ENCODE measurements at places on chromosomes 5 and 9.

DNA sequence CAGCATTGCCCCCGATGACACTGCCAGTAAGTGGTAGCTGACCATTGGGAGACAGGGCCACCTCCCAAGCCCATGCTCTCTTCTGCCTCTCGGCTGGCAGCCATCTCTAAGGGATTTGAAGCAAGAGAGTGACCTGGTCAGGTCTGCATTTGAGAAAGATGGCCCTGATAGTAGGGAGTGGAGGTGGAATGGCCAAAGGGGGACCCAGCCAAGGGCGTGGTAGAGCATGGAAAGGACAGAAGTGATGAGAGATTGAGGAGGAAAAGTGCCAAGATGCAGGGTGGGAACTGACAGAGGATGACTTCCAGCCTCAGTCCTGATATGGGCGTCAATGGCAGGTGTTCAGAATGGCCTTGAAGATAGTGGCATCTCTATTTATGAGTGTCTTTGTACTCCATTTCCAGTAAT, 9.0 kb downstream of the ABL1 start:
- DNase-seq: no peak

- no peak for DNase-seq
These were observed 22.1 kb upstream of the PLPP6 start for GRCh38 chr9:4640027-4640426.

DNA sequence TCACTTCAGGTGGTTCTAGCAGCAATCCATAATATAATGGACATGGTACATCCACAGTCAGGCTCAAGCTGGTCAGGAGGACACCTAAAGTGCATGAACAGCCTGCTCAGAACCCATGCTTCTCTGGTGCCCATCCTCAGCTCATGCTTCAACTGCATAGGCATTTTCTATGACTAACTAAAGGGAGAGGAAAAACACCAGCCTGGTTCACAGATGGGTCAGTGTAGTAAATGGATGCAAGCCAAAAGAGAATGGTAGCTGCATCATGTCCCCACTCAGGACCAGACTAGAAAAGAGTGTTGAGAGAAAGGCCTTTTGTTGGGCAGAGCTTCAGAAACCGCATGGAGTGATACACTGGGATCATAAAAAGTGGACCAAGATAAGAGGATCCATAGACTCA, 556.6 kb downstream of the TLE1 start:
- DNase-seq: no peak

- no peak for DNase-seq
These were observed 93.4 kb upstream of the COL5A1 start for GRCh38 chr9:134548185-134548584.

GRCh38 chr5:12845549-12846159, 941.4 kb upstream of the CTNND2 start:
- no peak for DNase-seq

DNA sequence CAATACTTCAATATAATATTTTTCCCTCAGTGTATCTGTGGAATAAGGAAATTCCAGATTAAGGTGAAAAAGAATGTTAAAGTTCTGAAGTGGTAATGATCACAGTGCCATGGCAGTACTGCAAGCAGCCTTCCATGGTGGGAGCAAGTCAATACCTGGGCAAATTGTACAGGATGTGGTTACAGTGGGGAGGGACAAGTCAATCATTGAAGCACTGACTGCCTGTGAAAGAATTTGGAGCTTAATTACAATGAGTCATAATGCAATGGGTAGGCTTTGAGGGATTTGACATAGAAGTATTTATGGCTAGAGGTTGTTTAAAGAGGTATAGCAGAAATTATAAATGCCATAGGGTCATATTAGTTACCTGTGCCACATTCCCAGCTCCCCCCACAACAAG, 786.5 kb upstream of the ACO1 start:
- DNase-seq: no peak

- no peak for DNase-seq
These were observed 148.2 kb downstream of the DROSHA start for GRCh38 chr5:31383734-31384133.

- no peak for DNase-seq
These were observed 40.0 kb downstream of the TTLL11 start for GRCh38 chr9:122053064-122053463.

- no peak for DNase-seq
These were observed 10.0 kb upstream of the PLIN2 start for GRCh38 chr9:19137282-19137681.

- DNase-seq: no peak
These were observed 1499.6 kb downstream of the EFNA5 start for GRCh38 chr5:106171132-106171531.

DNA sequence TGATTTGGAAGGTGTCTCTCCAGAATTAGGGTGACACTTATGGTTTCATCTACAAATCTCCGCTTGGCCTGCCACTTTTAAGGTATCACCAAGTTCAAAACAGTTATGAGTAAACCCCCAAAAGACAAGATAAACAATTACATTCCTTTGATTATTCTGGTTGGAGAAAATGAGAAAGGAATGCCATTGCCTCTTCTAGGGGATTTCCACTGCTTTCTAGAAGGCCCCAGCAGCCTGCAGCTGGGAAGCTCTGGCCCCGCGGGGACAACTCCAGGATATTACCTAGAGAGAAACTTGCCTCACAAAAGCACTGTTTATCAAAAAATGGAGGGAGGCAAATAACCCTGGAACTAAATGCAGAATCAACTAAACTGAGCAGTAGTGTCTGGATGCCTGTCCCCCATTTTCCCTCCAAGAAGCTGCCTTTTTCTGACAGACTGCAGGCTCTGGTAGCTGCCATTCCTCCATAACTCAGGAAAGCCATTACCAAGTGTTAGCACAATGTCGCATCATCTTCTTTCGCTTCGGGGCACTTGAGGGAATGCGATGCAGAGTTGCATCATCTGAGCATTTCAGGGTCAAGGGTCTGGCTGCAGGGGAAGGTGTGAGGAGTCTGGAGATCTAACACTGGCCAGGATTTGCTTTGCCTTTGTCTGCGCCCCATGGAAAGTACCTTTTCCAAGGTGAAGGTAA, 71.5 kb upstream of the PLPP6 start:
- DNase-seq: no peak

DNA sequence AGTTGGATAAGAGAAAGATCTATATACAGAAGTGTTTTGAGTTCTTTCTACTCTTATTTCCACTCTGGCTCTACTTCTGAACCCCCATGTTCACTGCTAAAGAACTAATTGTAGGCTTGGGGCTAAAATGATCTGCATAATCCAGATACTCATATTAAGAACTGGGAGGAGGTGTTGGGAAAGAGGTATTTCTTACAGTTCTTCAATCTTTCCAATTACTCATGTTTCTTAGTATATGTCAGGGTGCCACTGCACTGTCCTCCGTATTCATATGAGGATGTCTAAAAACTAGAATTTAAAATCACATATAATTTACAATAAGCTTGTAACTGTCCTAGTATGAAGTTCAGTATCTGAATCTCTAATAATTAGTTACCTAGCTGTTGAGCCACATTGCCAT, 12.7 kb downstream of the NIPBL start:
- DNase-seq: no peak

DNA sequence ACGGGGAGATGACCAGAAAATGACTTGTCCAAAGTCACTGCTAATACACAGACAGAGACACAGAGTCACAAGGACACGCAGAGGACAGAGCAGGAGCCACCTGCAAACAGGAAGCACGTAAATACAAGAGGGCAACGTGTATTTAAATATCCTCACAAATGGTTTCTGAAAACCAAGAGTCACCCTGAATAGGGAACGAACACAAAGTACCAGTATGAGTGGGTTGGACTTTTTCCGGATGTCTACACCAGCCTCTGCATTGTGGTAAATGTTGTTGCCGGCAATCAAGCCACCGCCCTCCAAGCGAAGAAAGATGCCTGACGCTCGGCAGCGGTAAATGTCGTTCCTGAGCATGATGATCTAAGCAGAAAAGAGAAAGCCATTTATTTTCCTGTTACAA, 44.5 kb downstream of the FBXO10 start:
- no peak for DNase-seq

GRCh38 chr5:17429353-17429752, 68.7 kb upstream of the TAF11L2 start:
- DNase-seq: no peak

DNA sequence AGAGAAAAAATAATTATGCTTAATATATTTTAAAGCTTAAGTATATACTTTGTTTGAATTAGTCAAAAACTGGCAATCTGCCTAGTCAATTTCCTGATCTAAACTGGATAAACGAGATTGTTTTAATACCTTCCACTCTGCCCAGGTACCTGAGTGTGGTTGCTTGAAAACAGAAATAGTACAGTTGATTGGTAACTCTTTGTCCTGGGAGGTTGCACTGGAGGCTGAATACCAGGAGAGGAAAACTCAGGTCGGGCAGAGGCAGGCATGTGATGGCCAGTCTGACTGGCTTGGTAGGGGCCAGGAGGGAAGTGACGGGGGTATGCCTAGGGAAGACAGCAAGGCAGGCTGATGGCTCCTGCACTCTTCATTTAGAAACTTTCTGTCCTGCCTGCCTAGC, 80.2 kb downstream of the PIK3R1 start:
- DNase-seq: no peak

DNA sequence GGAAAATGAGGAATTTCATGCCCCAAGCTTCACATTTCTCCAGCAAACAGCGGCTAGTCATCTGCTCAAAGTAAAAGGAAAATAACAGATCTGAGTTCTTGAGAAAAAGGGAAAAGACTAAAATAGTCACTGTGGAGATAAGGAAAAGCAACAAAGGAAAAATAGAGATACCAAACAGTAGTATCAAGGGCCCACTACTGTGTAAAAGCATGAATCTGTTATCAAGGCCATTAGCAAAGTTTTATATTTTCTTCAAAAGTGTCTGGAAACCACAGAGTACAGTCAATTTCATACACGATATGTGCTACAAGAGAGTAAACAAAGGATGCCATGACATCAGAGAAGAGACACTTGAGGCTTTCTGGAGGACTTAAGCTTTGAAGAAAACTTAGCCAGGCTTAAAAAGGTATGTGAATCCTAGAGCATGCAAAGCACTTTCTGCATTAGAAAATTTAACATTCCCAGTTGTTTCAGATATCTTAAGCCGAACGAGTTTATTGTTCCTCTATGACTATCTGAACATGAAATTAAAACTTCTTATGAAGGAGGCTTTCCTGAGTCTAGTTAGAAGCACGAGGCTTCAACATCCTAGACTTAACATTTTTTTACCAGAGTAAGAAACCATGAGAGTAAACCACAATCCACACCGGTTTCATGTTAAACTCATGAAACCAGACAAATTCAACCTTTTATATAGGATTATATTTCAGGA, 1.2 kb downstream of the TTC33 start:
- no peak for DNase-seq

DNA sequence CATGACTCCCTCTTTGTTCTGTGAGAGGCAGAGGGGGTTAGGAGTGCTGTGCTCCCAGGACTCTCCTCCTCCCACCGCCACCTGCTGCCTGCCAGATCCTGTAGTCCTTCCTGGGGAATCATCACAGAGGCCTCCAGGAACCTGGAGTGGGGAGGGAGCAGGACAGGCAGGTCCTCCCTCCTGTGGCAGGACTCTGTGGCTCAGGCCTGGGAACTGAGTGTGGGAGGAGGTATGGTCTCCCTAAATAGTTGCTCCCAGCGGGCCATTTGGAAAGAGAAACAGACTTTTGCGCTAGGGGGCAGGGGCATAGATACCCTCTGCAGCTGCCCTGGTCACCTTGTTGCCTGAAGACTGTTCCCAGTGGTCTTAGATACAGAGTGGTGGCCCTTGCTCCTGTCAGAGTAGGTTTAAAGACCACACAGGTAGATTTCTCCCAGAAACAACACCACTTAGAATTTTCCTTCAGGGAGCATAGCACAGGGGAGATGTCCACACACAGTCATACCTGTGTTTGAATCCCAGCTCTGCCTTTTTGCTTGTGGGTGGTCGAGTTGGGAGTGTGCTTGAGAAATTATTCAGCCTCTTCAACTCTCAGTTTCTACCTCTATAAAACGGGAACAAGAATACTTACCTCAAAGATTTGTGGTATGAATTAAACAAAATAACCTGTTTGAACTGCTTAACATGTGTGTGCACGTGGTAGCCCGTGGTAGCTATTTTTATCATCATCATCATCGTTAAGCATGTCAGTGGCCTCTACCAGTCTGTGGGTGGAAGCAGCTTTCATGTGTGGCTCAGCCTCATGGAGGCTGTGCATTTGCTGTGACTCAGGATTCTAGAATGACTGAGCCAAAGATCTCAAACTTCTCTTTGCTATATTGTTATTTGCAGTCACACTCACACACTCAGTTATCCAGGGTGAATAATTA, 55.8 kb downstream of the SLC22A5 start:
- peak; percentile 87 for DNase-seq

- no peak for DNase-seq
These were observed 150.8 kb downstream of the ROR2 start for GRCh38 chr9:91799113-91799744.

GRCh38 chr9:13034694-13035002, 244.8 kb downstream of the MPDZ start:
- DNase-seq: no peak

GRCh38 chr5:113271015-113271414, 163.8 kb downstream of the TSSK1B start:
- DNase-seq: no peak

DNA sequence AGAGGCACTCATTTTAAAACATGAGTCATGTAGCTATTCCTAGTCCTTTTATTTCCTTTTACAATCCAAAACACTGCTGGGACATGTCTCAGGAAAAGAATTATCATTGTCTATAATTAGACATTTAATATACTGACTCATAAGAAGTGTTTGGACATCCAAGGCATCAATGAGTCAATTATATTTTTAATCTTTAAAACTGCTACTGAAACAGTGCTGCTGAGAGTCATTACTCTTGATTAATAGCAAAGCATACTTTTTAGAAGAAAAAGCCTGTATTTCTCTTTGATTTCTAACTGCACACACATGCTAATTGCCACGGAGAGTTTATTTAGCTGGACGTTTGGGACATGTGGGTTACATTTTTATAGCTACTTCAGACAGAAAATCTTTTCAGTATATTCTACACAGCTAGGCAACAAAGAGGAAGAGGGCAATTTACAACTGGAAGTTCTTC, 1249.0 kb upstream of the CDH18 start:
- DNase-seq: no peak

GRCh38 chr5:156529892-156530291, 202.9 kb downstream of the SGCD start:
- DNase-seq: no peak

DNA sequence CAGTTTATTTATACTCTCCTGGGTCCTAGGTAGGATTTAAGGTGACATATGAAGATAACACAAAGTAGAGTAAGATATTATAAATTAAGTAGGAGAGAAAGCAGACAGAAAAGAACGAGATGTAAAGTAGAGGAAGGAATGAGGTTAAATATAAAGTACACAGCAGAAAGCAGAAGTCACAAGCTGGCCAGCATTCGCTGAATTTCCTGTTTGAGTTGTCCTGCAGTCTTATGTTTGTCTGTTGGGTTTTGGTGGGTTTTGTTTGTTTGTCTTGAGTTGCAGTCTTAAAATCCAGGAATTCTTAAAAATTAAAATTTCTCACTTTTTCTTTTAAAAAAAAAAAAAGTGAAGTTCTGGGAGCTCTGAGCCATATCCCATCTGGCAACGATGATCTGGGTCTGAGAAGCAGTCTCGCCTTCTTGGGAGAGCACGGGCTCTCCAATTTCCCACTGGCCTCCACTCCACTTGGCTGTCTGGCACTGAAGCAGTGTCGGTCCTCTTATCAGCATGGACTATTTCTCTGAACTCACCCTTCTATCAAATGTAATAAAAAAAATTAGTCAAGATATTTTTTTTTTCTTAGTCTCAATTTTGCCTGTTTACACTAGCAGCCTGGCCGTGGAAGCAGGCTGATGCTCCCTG, 2.0 kb downstream of the S100Z start:
- no peak for DNase-seq
